Mammary microvascular endothelial cell (primary cell): ENCODE measurements at places on chromosomes 11 and 22. TPM values are rescaled to one million over a fixed set of nuclear protein-coding genes. Genes with fewer than 3 reads are reported as not detected.

The WNT11 gene
- not detected in 2 replicates for total RNA-seq

The IL17REL gene
- under 0.01 TPM in 1 of 2 replicates, not detected in the other for total RNA-seq

The OR2D3 gene
- not detected in 2 replicates for total RNA-seq

The CRYBB2 gene
- total RNA-seq, result not detected in 2 replicates

The DEUP1 gene
- total RNA-seq, result not detected in 2 replicates

The SLC22A6 gene
- not detected in 2 replicates for total RNA-seq

The POU2F3 gene
- 0.10 TPM in 1 of 2 replicates, not detected in the other for total RNA-seq

The OR52N2 gene
- not detected in 2 replicates for total RNA-seq

The SPI1 gene
- not detected in 2 replicates for total RNA-seq

The DDT gene
- total RNA-seq, result 116 and 127 TPM in 2 replicates

The CDC42EP1 gene
- total RNA-seq, result 79.8 and 81.1 TPM in 2 replicates

The ESAM gene
- total RNA-seq, result 311 and 317 TPM in 2 replicates

The SOX10 gene
- total RNA-seq, result not detected in 2 replicates

The GDPD4 gene
- total RNA-seq, result not detected in 2 replicates

The MCAM gene
- total RNA-seq, result 6,515 and 6,907 TPM in 2 replicates

The MMP27 gene
- total RNA-seq, result not detected in 2 replicates
